ENCODE measurements at places on chromosomes 11 and 22. TPM values are rescaled to one million over a fixed set of nuclear protein-coding genes. Genes with fewer than 3 reads are reported as not detected.

Gene GAS2
- 10.0 TPM for total RNA-seq

Gene KCNJ1
- not detected for total RNA-seq

Gene IGLL5
- total RNA-seq = not detected

Gene SCARF2
- 3.0 TPM for total RNA-seq

Gene MMP7
- not detected for total RNA-seq

Gene ARFIP2
- total RNA-seq = 15.1 TPM

Gene CECR2
- total RNA-seq = 6.4 TPM

Gene FOSL1
- total RNA-seq = 0.27 TPM

Gene DDTL
- total RNA-seq = 1.5 TPM

Gene OSM
- total RNA-seq = 0.19 TPM

Gene MRGPRX4
- not detected for total RNA-seq

All from Right ventricle myocardium inferior (tissue), 1 donor.